Right ventricle myocardium superior (tissue), 1 donor: ENCODE measurements at places on chromosomes 11 and 22. TPM values are rescaled to one million over a fixed set of nuclear protein-coding genes. Genes with fewer than 3 reads are reported as not detected.

Gene KCTD17
- 8.9 TPM for total RNA-seq

Gene PIH1D2
- 1.3 TPM for total RNA-seq

Gene AGBL2
- total RNA-seq = 0.35 TPM

Gene ROBO4
- total RNA-seq = 21.9 TPM

Gene KLHDC7B
- total RNA-seq = not detected

Gene SYNGR1
- 32.2 TPM for total RNA-seq

Gene INS
- not detected for total RNA-seq

Gene ACAD8
- 37.6 TPM for total RNA-seq

Gene KCTD21
- total RNA-seq = 10.4 TPM

Gene ART1
- 2.3 TPM for total RNA-seq

Gene C22orf31
- total RNA-seq = not detected

Gene ANO9
- total RNA-seq = 0.08 TPM

Gene OR51B4
- not detected for total RNA-seq

Gene ST14
- 1.8 TPM for total RNA-seq

Gene TREH
- not detected for total RNA-seq

Gene HDAC10
- 12.0 TPM for total RNA-seq

Gene ABCG4
- total RNA-seq = 1.5 TPM

Gene CDC42BPG
- 0.35 TPM for total RNA-seq

Gene GLYATL1
- not detected for total RNA-seq

Gene MPEG1
- total RNA-seq = 13.8 TPM

Gene MOGAT2
- 0.13 TPM for total RNA-seq

Gene ENTHD1
- total RNA-seq = not detected

Gene MMP12
- not detected for total RNA-seq

Gene AP2A2
- 53.5 TPM for total RNA-seq

Gene SLC22A8
- not detected for total RNA-seq

Gene VSIG10L2
- 0.08 TPM for total RNA-seq

Gene ARHGAP42
- total RNA-seq = 7.2 TPM

Gene IGLL5
- total RNA-seq = not detected

Gene SSH3
- total RNA-seq = 12.1 TPM

Gene GLB1L2
- 0.30 TPM for total RNA-seq

Gene GNAZ
- total RNA-seq = 3.1 TPM

Gene HOATZ
- total RNA-seq = not detected

Gene ABCC8
- total RNA-seq = 0.91 TPM

Gene HBE1
- not detected for total RNA-seq

Gene OR51I1
- not detected for total RNA-seq

Gene SVIP
- total RNA-seq = 24.0 TPM

Gene OR10D3
- not detected for total RNA-seq

Gene TPBGL
- 0.11 TPM for total RNA-seq

Gene KCNA4
- 2.1 TPM for total RNA-seq

Gene VPREB1
- total RNA-seq = not detected

Gene FADS3
- 76.0 TPM for total RNA-seq

Gene CD81
- 457 TPM for total RNA-seq

Gene C11orf86
- not detected for total RNA-seq

Gene SMTNL1
- not detected for total RNA-seq

Gene RPS19BP1
- 59.0 TPM for total RNA-seq

Gene KRTAP5-7
- total RNA-seq = not detected

Gene KLHL35
- total RNA-seq = 0.48 TPM

Gene HMOX1
- total RNA-seq = 4.8 TPM

Gene OR2AG1
- not detected for total RNA-seq

Gene KCNJ4
- total RNA-seq = 16.6 TPM

Gene GNG3
- not detected for total RNA-seq

Gene PVALB
- total RNA-seq = not detected

Gene SCN2B
- total RNA-seq = 17.6 TPM

Gene MRPL21
- total RNA-seq = 124 TPM

Gene TSGA10IP
- total RNA-seq = not detected

Gene RFPL3
- total RNA-seq = not detected

Gene ROM1
- total RNA-seq = 1.5 TPM

Gene KIF18A
- 0.16 TPM for total RNA-seq

Gene MYO18B
- 114 TPM for total RNA-seq
